ENCODE measurements at places on chromosomes 3 and 15. TPM values are rescaled to one million over a fixed set of nuclear protein-coding genes. Genes with fewer than 3 reads are reported as not detected.

The CYP1A1 gene
- total RNA-seq = 3.0 TPM

The PPM1L gene
- total RNA-seq = 132 TPM

The GHSR gene
- total RNA-seq = not detected

The CRABP1 gene
- not detected for total RNA-seq

The AMT gene
- 1.1 TPM for total RNA-seq

The MEF2A gene
- total RNA-seq = 128 TPM

The PLA2G4B gene
- not detected for total RNA-seq

The ST8SIA2 gene
- total RNA-seq = not detected

The CEP152 gene
- total RNA-seq = 1.1 TPM

The GOLGA8G gene
- not detected for total RNA-seq

The GOLGA8R gene
- 1.0 TPM for total RNA-seq

The ACTL6A gene
- 21.2 TPM for total RNA-seq

The ISL2 gene
- not detected for total RNA-seq

The P2RY13 gene
- 0.44 TPM for total RNA-seq

The NOX5 gene
- total RNA-seq = not detected

The BCHE gene
- total RNA-seq = 1.2 TPM

The RTP4 gene
- total RNA-seq = not detected

The MUC4 gene
- not detected for total RNA-seq

The DAZL gene
- total RNA-seq = not detected

The LRRIQ4 gene
- total RNA-seq = not detected

The NANOGP8 gene
- total RNA-seq = not detected

The TYRO3 gene
- 2.3 TPM for total RNA-seq

The CAMK2N2 gene
- total RNA-seq = not detected

The HYAL1 gene
- total RNA-seq = 10.9 TPM

The A4GNT gene
- not detected for total RNA-seq

The CFAP100 gene
- total RNA-seq = not detected

The MKRN2 gene
- 21.3 TPM for total RNA-seq

The GOLGA8M gene
- total RNA-seq = 0.61 TPM

The MYO5C gene
- total RNA-seq = 4.3 TPM

The COPG1 gene
- total RNA-seq = 101 TPM

The FANCD2OS gene
- not detected for total RNA-seq

The CIB1 gene
- 43.4 TPM for total RNA-seq
